Omental fat pad (tissue), 4 donors: ENCODE measurements at places on chromosomes 3 and 15. TPM values are rescaled to one million over a fixed set of nuclear protein-coding genes. Genes with fewer than 3 reads are reported as not detected.

DNA sequence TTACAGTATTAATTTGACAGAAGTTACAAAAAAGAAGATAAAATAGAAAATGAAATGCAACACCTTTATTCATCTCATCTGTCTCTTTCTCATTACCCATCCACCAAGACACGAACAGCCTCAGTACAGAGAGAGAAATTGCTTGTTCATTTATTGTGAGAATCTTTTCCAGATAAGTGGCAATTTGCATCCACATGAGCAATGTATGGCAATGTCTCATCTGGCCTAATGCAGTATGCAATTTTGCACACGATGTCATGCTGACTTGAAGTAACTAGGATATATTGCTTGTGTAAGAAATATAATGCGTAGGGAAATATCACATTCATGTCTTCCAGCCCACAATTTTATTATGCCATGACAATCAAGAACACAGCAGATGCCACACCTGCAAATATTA is 866.9 kb downstream of the ROBO1 start:
- no peak for DNase-seq

- DNase-seq: no peak
These were observed 129.1 kb downstream of the RAP2B start for GRCh38 chr3:153291059-153291685.

- no peak for DNase-seq
These were observed 162.7 kb downstream of the STT3B start for GRCh38 chr3:31695280-31696008.

DNA sequence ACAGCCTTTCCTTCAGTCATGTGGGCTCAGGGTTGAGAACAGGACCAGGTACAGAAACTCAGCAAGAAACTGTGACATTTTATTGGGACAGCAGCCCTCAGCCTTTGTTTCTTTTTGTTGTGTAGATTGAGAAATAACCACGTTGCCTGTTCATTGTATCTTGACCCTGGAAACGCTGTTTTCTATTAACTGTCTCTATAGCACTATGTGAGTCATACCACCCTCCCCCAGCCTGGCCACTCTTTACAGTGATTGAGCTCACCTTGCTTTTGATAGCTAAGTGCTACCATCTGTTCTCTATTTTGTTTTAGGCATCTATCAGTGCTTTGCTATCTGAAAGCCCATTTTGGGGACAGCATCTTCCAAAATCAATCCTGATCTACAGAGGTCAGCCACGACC is 127.9 kb downstream of the CD47 start:
- no peak for DNase-seq

GRCh38 chr3:124137216-124137615 is 145.3 kb upstream of the ROPN1 start:
- DNase-seq: no peak

DNA sequence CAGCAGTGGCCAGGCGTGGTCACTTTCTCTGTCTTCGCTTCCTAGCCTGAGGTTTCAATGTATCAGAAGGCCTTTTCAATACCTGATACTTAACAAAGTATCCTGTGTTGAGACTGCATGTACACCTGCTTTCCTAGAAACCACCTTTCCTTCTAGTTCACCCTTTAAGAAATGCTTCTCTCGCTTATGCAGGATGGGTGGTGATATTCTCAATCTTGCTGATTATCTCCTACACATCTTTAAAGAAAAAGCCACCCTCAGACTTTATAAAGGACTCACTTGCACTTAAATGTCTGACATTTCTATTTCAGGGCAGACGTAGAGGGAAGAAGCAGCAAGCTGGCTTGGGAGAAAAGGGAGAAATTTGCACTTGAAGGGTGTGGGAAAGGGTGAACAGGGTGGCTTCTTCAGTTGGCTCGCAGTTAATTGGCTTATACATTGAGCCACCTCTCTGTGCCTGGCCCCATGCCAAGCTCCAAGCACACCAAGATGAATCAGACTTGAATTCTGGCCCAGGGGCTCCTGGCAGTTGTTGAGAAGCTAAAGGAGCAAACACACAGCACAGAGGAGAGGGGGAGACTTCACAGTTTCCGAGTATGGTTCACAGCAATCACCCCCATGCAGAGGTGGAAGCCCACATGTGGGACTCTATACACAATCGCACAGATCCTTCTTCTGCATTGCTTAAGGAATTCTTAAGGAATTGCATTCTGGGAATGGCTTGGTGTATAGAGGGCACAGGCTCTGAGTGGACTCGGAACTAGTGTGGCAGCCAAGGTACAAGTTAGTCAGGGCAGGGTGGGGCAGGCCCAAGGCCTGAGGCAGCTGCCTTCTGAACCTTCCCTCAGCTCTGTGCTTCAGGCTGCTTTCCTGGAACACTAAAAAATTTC is 1.3 kb downstream of the ARL6IP5 start:
- peak; percentile 96 for DNase-seq

GRCh38 chr3:198107840-198108734 is 148.1 kb downstream of the LMLN start:
- DNase-seq: no peak

DNA sequence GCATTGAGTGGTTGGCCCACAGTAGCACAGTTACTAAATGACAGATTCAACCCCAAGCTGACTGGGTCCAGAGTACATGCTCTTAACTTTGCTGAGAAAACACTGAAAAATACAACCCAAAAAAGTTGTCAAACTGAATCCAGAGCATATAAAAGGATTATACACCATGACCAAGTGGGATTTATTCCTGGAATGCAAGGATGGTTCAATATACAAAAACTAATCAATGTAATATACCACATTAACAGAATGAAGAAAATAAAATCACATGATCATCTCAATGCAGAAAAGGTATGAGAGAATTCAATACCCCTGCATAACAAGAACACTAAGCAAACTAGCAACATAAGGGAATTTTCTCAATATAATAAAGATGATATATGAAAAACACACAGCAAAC is 98.5 kb downstream of the STAG1 start:
- no peak for DNase-seq

DNA sequence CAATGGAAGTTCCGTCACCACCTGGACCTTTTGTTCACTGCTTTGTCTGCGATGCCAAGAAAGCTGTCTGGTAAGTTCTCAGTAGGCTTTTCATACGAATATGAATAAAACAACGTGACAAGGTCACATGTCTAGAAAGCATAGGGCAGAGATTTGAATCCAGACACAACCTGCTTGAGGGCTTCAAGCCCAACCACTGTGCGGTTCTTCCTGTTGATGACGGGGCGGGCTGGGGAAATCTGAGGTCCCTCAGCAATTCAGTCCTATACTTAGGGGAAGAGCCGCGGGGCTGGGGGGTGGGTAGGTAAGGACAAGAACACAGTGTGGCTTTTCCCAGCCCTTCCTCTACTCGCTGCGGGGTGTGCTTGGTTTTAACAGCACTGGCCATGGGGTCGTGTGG is 32.4 kb upstream of the SMAD3 start:
- DNase-seq: no peak

GRCh38 chr3:170128259-170128976 is 53.1 kb downstream of the PHC3 start:
- DNase-seq: no peak

DNA sequence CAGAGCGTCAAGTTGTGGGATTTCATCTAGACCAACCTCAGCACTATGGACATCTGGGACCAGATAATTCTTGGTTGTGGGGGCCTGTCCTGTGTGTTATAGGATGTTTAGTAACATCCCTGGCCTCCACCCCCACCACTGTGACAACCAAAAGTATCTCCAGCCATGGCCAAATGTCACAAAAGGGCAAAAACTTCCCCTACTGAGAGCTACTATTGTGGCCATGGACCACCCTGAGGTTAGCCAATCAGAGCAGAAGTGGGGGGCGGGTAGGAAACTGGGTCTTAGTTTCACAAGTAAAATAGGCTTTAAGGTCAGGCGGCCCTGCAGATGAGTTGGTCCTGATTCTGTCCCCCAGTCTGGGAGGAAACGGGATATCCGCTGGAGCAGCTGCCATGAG is 25.4 kb downstream of the KIF7 start:
- DNase-seq: no peak

- no peak for DNase-seq
These were observed 153.8 kb downstream of the UBE2E2 start for GRCh38 chr3:23356923-23357322.

DNA sequence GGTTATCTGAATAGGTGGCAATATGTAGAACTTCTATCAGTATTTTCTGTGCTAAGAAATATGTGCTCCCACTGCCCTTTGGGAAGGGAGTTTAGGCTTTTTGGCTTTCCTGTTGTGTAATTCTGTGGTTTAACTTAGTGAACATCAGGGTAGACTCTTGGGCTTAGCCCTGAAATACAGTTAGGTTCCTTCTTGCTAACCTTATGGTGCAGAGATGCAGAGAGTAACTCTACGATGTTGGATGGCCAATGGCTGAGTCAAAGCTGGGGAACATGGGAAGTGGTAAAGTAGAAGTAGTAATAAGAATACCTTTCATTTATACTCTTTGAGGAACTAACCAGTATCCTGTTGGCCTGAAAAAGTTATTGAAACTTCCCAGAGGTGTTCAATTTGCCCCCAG is 80.8 kb upstream of the IL12A start:
- no peak for DNase-seq

GRCh38 chr3:277873-278272 is 81.3 kb downstream of the CHL1 start:
- no peak for DNase-seq

- DNase-seq: no peak
These were observed 55.7 kb downstream of the UMPS start for GRCh38 chr3:124785973-124786372.

DNA sequence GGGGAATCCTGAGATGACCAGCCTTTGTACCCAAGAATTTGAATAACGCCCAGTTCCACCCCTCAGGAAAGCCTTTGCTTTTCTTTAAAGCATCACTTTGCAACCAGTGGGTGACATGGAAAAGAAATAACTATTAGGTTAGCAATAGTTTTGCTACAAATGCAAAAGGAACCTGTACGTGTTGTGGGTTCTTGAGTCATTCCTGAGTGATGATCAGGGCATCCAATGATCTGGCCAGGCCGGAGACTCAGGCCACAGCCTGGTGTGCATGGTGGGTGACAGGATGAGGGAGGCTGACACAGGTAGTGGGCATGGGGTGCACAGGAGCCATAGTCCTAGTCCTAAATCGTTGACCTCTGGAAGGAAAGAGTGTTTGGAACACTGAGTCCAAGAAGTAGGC is 321.4 kb upstream of the IL12A start:
- DNase-seq: no peak

FAM98B gene
- 7.6 TPM for total RNA-seq

KNG1 gene
- not detected for total RNA-seq

NR2F2 gene
- total RNA-seq: 41.8 TPM

CRABP1 gene
- total RNA-seq: not detected

GP5 gene
- total RNA-seq: 0.96 TPM

RBPMS2 gene
- 3.1 TPM for total RNA-seq

PML gene
- 104 TPM for total RNA-seq

CLRN1 gene
- total RNA-seq: not detected
